ENCODE measurements at places on chromosomes 6 and 20. TPM values are rescaled to one million over a fixed set of nuclear protein-coding genes. Genes with fewer than 3 reads are reported as not detected.

PARD6B gene
- total RNA-seq = 4.2 TPM

SULF2 gene
- 2.0 TPM for total RNA-seq

SLC17A1 gene
- not detected for total RNA-seq

DNA sequence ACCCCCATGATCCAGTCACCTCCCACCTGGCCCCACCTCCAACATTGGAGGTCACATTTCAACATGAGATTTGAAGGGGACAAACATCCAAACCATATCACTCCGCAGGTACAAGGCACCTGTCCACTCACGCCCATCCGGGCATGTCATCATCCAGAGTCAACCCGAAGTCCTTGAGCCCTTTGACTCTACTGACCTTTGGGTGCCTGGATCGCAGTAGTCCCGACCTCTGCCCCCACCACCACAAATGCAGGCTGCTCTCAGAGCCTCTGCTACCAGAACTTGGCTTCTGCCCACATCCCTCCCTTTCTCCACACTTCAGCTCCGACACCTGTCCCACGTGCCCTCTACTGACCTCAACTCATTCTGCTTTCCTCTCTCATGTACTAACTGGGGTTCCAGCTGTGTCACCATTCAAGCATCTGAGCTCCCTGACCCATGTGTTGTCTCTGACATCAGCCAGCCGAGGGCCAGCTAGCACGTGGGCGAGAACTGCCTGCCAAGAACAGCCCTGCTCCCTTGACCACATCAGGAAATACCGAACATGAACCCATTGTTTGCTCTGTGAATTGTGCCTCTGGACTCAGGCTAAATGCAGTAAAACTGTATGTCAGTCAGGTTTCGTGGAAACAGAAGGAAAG is 498.3 kb upstream of the SULF2 start:
- H3K27me3 ChIP-seq = peaks cover 11% of the 10 kb centered on the region
- no peak for DNase-seq
- no peak overlapping the region for H3K4me3 ChIP-seq
- no peaks in the 10 kb centered on the region for H3K36me3 ChIP-seq

DNA sequence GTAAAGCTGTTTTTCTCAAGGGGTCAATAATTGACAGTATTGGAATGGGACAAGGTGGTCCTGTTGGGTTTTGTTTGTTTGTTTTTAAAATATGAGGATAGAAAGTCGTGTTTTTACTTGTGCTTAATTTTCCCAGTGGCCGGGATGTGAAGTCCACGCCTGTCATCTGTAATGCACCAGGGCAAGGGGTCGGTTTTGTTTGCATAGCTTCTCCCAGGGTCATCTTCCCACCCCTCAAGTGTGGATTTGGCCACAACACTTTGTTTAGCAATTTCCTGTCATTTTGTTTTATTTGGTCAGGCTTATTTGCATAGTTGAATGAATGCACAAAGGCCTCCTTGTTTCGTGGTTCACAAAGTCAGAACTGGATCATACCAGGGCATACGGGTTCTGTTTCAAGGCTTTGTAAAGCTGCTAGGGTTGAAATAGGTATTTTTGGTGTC is 29.8 kb downstream of the SYNJ2 start:
- H3K27ac ChIP-seq = no peak overlapping the region
- no peak for DNase-seq
- H3K4me1 ChIP-seq = peaks cover 65% of the 10 kb centered on the region
- H3K4me3 ChIP-seq = no peak overlapping the region
- H3K27me3 ChIP-seq = no peaks in the 10 kb centered on the region
- peaks cover 9% of the 10 kb centered on the region for H3K36me3 ChIP-seq

- no peak overlapping the region for H3K4me3 ChIP-seq
- DNase-seq = no peak
- peaks cover 8% of the 10 kb centered on the region for H3K27me3 ChIP-seq
- H3K4me1 ChIP-seq = peaks cover 75% of the 10 kb centered on the region
- H3K27ac ChIP-seq = no peak overlapping the region
- H3K36me3 ChIP-seq = peaks cover 11% of the 10 kb centered on the region
These were observed 95.6 kb downstream of the SCML4 start for GRCh38 chr6:107728564-107728897.

GRCh38 chr6:166514196-166514595 is 72.3 kb downstream of the RAMACL start:
- no peak overlapping the region for H3K4me3 ChIP-seq
- peaks cover 2% of the 10 kb centered on the region for H3K4me1 ChIP-seq
- no peak for DNase-seq
- H3K36me3 ChIP-seq = no peaks in the 10 kb centered on the region
- no peaks in the 10 kb centered on the region for H3K27me3 ChIP-seq

GRCh38 chr6:25173951-25174474 is 105.2 kb upstream of the CARMIL1 start:
- no peaks in the 10 kb centered on the region for H3K36me3 ChIP-seq
- peaks cover 64% of the 10 kb centered on the region for H3K4me1 ChIP-seq
- H3K27me3 ChIP-seq = no peaks in the 10 kb centered on the region
- DNase-seq = no peak
